ENCODE measurements at places on chromosomes 11 and 22. TPM values are rescaled to one million over a fixed set of nuclear protein-coding genes. Genes with fewer than 3 reads are reported as not detected.
A peak's percentile ranks its signal among the peaks of the same experiment; 100 is the strongest.

Gene DNAJB7
- polyA plus RNA-seq: not detected

Gene KRTAP5-7
- 0.05 TPM for polyA plus RNA-seq

Gene HEPN1
- polyA plus RNA-seq: 0.07 TPM

DNA sequence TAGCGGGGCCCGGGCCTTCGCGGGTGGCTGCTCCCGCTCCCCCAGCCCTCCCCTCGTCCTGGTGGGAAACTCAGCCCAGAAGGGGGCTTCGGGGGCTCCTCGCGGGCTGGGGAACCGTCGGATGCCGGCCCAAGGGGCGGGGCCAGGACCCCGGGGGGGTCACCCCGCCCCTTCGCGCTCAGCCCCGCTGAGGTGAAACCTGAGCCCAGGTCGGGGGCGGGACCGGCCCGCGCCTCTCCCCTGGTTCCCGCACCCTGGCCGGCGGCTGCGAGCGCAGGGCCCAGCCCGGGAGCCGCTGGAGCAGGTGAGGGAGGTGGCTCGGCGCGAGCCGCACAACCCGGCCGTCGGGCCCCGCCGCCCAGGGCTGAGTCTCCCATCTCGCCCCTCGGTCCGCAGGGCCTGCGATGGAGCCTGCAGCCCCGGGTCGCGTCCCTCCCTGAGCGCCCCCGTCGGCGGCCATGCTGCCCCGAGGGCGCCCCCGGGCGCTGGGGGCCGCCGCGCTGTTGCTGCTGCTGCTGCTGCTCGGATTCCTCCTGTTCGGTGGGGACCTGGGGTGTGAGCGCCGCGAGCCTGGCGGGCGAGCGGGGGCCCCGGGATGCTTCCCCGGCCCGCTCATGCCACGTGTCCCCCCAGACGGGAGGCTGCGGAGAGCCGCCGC lies at the start of gene LARGE2:
Gene LARGE2, plus strand, starts transcription at position 232 of the 658 bp plus-strand sequence. Its CDS starts 227 bp downstream, at position 459.
- DNase-seq: no peak
- peak within 1 kb of the TSS; percentile 45 for H3K4me3 ChIP-seq
- peaks cover 40% of the 10 kb centered on the region for H3K27me3 ChIP-seq
- H3K27ac ChIP-seq: no peak within 1 kb of the TSS
- H3K4me1 ChIP-seq: peaks cover 18% of the 10 kb centered on the region

DNA sequence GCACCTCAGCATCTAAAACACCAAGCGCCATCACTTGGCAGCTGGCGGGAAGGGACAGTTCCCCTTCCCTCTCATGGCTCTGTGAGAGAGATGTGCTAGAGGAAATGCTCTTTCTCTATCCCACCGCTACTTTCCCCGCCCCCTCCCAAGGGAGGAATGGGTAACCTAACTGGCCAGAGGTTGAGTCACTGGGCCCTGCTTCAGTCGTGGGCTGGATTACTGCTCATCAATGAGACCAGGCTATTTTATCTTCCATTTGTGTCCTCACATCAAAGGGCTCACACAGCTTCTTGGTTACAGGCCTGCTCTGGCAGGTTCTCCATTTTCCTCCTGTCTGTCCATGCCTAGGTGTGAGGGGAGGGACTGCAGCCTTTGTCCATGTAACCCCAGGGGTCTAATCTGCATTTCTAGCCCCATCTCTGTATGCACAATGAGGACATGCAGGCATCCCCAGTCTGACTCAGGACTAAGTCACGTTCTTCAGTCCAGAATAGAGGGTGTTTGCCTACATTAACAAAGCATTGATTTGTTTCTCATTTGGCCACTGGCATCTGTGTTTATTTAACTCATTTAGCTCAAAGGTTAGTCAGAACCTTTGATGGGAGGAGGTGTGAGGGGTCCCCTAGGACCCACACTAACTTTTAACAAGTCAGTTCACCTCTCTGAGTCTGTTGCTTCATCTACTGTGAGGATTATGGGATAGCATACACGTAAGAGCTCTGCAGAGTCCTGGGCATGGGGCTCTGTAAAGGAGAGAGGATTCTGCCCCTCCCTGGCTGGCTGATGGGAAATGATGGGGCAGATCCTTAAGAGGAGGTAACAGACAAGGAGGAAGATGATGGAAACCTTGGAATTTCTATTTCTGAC lies 99.1 kb downstream of the XRRA1 start:
- no peak overlapping the region for H3K27ac ChIP-seq
- no peaks in the 10 kb centered on the region for H3K27me3 ChIP-seq
- peaks cover 20% of the 10 kb centered on the region for H3K36me3 ChIP-seq
- H3K4me3 ChIP-seq: no peak overlapping the region
- no peaks in the 10 kb centered on the region for H3K4me1 ChIP-seq
- no peak for DNase-seq

DNA sequence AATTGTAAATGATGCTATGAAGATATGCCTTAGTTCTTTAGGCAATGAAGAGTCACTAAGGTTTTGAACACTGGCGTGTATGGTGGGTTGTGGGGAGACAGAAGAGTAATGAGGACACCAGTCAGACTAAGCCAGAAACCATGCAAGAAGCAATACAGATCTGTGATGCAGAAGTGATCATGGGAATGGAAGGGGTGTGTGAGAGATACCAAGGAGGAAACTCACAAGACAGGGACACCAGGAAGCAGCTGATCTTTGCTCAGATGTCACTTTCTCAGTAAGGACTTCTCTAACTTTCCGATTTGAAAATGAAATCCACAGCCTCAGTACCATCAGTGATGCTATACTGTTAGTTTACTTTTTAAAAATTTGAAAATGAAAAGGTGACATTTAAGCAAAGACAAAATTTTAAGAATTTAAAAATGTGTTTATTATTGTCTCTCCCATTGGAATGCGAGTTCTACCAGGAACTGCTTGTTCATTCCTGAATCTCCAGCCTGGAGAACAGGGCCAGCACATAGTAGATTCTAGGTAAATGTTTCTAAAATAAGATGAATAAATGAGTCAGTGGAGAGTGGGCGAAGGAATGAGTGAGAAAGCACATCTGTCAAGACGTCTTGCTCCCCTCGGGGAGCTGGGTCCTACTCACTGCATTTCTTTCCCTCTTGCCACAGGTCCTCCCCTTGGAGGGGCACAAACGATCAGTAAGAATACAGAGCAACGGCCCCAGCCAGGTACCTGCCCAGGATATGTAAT lies 60.4 kb downstream of the KCNJ1 start:
- no peak for DNase-seq
- H3K4me3 ChIP-seq: no peak overlapping the region
- H3K27ac ChIP-seq: no peak overlapping the region
- H3K27me3 ChIP-seq: no peaks in the 10 kb centered on the region
- H3K36me3 ChIP-seq: peaks cover 44% of the 10 kb centered on the region
- peaks cover 3% of the 10 kb centered on the region for H3K4me1 ChIP-seq

DNA sequence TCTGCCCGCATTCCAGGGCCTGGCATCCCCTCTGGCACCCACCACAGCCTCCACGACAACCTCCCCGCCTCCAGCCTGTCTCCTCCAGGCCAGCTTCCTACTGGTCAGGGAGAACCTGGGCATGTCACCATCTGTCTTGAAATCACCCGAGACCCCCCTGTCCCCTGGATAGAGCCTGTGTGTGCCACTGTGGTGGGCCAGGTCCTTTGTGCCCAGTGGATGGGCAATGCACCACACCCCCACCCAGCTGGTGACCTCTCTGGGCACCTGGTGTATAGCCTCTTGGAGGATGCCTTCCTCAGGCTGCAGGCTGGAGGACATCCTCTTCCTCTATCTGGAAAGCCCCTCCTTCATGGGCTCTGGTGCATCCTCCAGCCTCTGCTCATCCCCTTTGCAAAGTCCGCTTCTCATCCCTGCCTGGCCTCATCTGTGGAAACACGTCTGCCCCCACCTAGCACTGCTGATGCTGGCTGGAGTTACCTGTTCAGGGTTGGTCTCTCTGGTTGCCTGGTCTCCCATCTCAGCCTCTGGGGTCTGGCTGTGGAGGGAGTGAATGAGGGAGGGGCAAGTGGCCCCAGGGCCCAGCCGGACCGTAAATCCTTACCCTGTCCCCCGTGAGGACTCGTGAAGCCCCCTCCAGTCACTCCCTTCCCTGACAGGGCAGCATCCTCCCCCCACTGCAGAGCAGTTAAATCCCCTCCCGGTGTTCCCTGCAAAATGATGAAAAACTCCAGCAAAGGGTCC lies 589.6 kb downstream of the TBC1D22A start:
- H3K4me3 ChIP-seq: no peak overlapping the region
- H3K27me3 ChIP-seq: no peaks in the 10 kb centered on the region
- H3K36me3 ChIP-seq: no peaks in the 10 kb centered on the region
- H3K27ac ChIP-seq: no peak overlapping the region
- H3K4me1 ChIP-seq: no peaks in the 10 kb centered on the region

- H3K27ac ChIP-seq: no peak overlapping the region
- H3K4me1 ChIP-seq: no peaks in the 10 kb centered on the region
- H3K27me3 ChIP-seq: no peaks in the 10 kb centered on the region
- H3K4me3 ChIP-seq: no peak overlapping the region
These were observed 52.4 kb upstream of the INCENP start for GRCh38 chr11:62071408-62071807.

- H3K27me3 ChIP-seq: no peaks in the 10 kb centered on the region
- DNase-seq: no peak
- no peaks in the 10 kb centered on the region for H3K4me1 ChIP-seq
- H3K36me3 ChIP-seq: no peaks in the 10 kb centered on the region
These were observed 72.8 kb downstream of the ARL14EP start for GRCh38 chr11:30395751-30396150.

GRCh38 chr11:25350899-25351803 lies 854.3 kb downstream of the LUZP2 start:
- no peak for DNase-seq
- H3K36me3 ChIP-seq: no peaks in the 10 kb centered on the region
- H3K4me3 ChIP-seq: no peak overlapping the region
- no peak overlapping the region for H3K27ac ChIP-seq
- H3K27me3 ChIP-seq: no peaks in the 10 kb centered on the region

DNA sequence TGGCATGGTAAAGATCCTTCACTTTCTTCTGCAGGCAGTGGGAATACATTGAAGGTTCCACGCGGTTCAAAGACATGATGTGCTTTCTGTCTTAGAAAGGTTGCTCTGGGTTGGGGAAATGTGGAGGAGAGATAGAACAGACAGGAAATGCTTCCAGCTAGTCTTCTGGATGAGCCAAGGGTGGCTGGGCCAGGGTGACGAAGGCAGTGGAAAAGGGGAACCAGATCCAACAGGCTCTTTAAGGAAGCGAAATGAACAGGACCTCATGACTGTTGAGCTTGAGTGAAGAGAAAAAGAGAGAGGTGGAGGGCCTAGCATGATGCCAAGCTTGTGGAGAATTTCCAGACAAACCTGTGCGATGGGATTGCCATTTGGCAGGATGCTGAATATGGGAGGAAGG lies 56.4 kb upstream of the LMO1 start:
- H3K4me3 ChIP-seq: no peak overlapping the region
- no peaks in the 10 kb centered on the region for H3K36me3 ChIP-seq
- no peaks in the 10 kb centered on the region for H3K4me1 ChIP-seq
- H3K27me3 ChIP-seq: no peaks in the 10 kb centered on the region
- no peak for DNase-seq

- H3K4me1 ChIP-seq: no peaks in the 10 kb centered on the region
- H3K27me3 ChIP-seq: no peaks in the 10 kb centered on the region
- H3K36me3 ChIP-seq: peaks cover 51% of the 10 kb centered on the region
- no peak overlapping the region for H3K4me3 ChIP-seq
These were observed 25.2 kb downstream of the MUC6 start for GRCh38 chr11:1011320-1011698.

DNA sequence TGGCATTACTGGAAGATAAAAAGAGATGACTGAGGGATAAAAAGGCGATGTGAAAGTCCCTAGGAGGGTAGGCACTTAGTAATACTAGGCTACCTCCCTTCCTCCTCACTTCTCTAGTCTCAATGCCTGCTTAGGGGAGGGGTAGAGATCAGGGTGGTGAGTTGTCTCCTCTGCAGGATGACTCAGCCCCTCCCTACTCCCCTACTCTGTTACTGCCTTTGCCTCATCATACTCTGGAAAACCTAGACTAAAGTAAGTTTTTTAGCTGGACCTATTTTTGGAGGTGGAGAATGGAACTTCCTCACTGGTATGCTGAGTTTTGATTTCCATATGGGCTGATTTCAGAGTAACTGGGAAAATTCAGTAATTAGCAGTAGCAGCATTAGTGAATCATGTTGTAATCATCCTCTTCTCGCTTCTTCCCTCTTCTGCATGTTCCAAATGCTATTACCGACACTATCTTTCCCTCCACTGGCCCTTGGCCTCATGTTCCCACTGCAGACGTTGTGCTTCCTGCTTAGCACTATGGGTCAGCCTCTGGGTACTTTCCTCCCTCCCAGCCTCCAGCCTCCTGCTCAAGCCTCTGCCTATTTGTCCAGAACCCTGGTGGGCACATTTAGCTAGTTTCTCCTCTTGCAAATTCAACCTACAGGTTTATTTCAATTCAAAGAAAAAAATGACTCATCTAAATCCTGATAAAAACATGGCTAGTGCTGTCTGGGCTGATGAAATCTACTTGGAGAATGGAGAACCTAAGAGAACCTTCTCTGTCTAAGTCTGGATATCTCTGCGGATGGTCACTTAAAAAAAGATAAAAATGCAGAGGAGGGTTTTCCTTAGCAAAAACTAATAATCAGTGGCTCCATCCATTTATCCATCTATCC lies 281.7 kb downstream of the ST3GAL4 start:
- no peak for DNase-seq
- H3K36me3 ChIP-seq: no peaks in the 10 kb centered on the region
- no peak overlapping the region for H3K27ac ChIP-seq
- no peaks in the 10 kb centered on the region for H3K4me1 ChIP-seq

- peak; percentile 34 for DNase-seq
- H3K27me3 ChIP-seq: no peaks in the 10 kb centered on the region
- H3K36me3 ChIP-seq: no peaks in the 10 kb centered on the region
- no peak overlapping the region for H3K27ac ChIP-seq
- no peak overlapping the region for H3K4me3 ChIP-seq
- no peaks in the 10 kb centered on the region for H3K4me1 ChIP-seq
These were observed 354.4 kb downstream of the SOX6 start for GRCh38 chr11:16001899-16002426.

GRCh38 chr11:72984453-72985077 lies 157.6 kb downstream of the FCHSD2 start:
- no peak for DNase-seq
- H3K4me1 ChIP-seq: no peaks in the 10 kb centered on the region
- H3K36me3 ChIP-seq: peaks cover 7% of the 10 kb centered on the region
- no peak overlapping the region for H3K4me3 ChIP-seq
- no peak overlapping the region for H3K27ac ChIP-seq

DNA sequence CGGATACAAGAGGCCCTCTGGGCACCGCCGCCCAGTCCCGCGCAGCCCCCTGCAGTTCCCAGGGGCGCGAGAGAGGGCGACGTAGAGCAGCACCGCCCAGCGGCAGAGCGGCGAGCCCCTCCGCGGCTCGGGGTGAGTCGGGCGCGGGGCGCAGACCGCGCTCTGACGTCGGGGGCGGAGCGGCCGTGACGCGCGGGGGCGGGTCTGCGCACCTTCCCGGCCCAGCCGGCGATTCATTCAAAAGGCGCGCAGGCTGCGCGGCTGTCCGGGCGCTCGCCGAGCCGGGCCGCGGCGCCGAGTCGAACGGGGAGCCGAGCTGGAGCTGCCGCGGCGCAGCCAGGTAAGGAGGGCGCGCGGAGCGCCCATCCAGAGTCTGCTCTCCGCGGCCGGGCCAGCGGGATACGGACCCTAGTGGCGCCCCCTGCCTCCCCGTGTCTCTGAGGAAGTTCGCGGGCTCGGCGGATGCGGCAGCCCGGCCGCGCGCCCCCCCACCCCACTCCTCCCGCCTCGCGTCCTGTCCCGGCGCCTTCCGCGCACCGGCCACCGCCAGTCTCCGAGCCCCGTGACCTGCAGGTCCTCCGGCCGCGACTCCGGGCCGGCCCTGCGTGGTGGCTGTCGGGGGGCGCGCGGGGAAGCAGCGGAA lies at the start of gene RELT:
Gene RELT, plus strand, starts transcription at position 240 of the 643 bp plus-strand sequence. CDS start 12,738 bp downstream, outside the sequence.
- no peaks in the 10 kb centered on the region for H3K27me3 ChIP-seq
- H3K4me3 ChIP-seq: peak within 1 kb of the TSS; percentile 45
- DNase-seq: peak; percentile 95
- H3K27ac ChIP-seq: peak within 1 kb of the TSS; percentile 70

GRCh38 chr11:17413414-17414316 lies 25.2 kb upstream of the KCNJ11 start:
- no peak for DNase-seq
- H3K27me3 ChIP-seq: no peaks in the 10 kb centered on the region
- no peaks in the 10 kb centered on the region for H3K36me3 ChIP-seq
- no peak overlapping the region for H3K4me3 ChIP-seq

All from thymus (tissue), 14 donors.